ENCODE measurements at places on chromosomes 2 and 18.
A peak's percentile ranks its signal among the peaks of the same experiment; 100 is the strongest.

DNA sequence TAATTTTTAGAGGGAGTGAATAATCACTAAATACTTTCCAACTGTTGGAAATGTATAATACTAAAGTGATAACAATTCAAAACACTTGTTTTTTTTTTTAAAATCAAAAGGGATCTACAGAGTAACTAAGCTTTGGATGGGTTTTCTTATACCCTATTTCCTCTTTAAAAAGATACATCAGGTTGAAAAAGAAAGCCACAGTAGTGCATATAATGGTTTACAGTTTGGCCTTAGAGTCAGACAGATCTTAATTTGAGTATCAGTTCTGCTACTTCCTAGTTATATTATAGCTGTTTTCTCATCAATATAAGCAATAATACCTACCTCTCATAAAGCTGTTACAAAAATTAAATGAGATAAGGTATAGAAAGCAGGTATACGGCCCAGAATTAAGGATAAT lies 28.5 kb downstream of the PSME4 start:
- DNase-seq, result no peak

DNA sequence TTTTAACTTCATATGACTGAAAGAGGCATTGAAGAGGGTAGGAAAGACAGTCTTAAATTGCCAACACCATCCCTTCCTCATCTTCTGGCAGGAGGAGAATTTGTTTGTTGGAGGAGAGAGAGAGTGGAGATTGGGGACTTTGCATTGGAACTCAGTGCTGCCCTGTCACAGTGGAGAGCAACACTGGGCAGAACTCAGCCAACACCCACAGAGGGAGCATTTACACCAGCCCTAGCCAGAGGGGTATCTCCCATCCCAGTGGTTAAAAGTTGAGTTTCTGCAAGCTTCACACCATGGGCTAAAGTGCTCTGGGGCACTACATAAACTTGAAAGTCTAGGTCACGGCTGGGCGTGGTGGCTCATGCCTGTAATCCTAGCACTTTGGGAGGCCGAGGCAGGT lies 174.1 kb downstream of the ANKRD30B start:
- no peak for DNase-seq

DNA sequence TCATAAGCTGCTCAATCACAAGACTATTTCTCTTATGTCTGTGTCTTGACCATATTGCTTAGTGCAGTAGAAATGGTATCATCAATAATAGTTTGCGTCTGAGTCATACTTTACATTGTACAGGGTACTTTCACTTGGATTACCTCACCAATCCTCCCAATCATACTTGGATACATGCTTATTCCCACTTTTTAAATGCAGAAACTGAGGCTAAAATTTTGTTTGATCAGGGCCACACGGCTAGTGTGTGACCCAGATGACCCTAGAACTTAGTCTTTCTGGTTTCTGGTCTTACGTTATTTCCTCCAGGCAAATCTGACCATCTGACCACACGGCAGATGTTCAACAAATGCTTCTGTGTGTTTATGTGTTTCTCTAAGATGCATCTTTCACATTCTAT lies 23.8 kb upstream of the CCL20 start:
- peak; percentile 24 for DNase-seq

GRCh38 chr18:59180150-59180845 lies 39.7 kb upstream of the GRP start:
- DNase-seq, result no peak

DNA sequence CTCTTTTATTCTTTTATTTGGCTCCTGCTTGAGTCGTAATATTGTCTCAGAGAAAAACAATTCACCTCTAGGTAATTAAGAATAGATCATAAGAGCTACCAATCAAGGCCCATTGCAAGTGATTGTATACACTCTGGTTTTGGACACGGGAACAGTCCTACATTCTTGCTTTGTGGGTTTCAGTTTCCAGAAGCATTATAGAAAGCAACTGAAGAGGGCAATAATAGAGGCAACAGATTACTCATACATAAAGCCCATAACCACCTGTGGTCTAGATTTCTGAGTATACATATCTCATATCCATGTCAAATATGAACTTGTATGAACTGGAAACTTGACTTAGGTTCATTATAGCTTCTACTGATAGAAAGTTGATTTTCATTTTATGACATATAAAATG lies 65.4 kb downstream of the DIS3L2 start:
- peak; percentile 58 for DNase-seq

Data from GM13977 (cell line).